ENCODE measurements at places on chromosomes 16 and 17.
A peak's percentile ranks its signal among the peaks of the same experiment; 100 is the strongest.

DNA sequence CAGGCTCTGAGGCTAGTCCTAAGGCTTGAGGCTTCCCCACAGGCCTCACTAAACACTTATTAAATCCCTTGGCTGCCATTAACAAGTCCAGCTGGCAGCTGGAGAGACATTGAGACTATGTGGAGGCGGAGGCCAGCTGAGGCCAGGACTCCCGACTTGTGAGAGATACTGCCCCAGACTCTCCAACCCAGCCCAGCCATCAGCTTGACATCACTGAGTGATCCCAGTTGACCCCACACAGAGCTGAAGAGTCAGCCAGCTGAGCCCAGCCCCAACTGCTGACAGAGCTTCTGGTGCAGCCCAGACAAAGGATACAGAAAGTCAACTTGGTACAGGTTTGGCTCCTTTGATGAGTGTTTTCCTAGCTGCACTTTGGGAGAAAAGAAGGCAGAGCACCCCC lies 343.1 kb downstream of the C16orf95 start:
- DNase-seq, result no peak

DNA sequence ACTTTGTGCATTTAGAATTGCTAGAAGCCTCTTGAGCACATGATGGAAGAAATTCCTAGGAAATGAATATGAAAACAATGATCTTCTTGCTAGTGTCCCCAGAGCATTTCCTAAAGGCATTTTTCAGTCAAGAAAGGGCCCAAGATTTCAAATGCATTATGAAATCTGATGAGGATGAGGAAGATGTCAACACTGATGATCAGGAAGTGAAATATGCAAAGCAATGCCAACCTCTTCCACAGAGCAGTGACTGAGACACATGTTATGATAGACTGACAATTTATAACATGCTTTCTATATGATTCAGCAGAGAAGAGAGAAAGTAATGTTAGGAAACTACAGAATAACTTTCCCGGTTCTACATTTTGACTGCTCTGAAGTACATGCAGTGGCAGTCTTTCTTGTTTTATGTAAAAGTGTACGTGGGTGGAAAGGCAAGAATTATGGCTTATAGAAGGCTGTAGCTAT lies 859.1 kb upstream of the GOT2 start:
- no peak for DNase-seq

GRCh38 chr16:72956124-72957064 lies 91.5 kb downstream of the ZFHX3 start:
- DNase-seq, result no peak

DNA sequence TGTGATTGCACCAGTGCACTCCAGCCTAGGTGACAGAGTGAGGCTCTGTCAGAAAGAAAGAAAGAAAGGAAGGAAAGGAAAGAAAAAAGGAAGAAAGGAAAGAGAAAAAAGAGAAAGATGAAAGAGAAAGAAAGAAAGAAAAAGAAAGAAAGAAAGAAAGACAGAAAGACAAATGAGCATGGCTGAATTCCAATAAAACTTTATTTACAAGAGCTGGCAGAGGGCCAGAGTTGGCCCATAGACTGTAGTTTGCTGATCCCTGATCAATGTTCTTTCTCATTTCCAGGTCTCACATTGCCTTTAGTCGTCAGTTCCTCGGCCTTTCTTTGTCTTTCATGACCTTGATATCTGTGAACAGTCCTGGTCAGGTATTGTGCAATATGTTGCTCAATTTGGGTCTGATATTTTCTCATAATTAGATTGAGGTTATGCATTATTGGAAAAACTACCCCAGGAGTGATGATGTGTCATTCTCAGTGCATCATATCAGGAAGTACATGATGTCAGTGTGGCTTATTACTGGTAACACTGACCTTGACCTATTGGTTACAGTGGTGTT lies 68.5 kb upstream of the MED9 start:
- DNase-seq, result peak; percentile 70

DNA sequence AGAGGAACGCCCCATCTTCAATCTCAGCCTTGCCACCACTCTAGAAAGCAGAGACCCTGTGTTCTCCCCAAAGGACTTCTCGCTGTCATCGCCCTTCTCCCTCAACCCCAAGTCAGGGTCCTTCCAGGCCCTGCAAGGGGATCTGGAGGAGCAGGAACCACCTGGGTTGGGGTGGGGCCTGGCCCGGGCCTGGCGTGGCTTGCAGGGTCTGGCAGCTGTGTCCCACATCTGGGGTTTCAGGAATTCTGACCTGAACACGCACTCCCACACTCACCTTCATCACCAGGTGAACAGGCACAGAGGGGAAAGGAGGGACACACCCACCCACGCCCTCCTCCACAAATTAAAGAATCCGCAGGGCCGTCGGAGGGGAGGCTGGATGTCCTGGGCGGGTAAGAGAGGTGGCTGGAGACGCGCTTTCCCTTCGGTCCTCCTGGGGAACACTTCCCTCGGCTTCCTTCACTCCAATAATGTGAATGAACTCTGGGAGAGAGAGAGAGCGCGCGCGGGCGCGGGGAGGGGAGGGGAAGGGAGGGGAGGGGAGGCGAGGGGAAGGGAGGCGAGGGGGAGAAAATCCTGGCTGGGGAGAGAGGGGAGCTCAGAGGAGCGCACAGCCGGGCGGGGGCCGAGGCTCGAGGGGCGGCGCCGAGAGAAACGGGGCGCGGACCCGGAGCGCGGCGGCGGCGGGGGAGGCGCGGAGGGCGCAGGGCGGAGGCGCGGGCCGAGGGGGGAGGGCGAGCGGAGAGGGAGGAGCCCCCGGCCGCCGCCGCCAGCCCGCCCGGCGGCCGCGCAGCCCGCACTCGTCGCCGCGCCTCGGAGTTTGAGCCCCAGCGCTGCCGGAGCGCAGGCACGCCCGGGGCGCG lies at the start of gene CACNG4:
Gene CACNG4, plus strand, starts transcription at position 799 of the 863 bp plus-strand sequence. CDS start 205 bp downstream, outside the sequence.
- DNase-seq, result no peak

DNA sequence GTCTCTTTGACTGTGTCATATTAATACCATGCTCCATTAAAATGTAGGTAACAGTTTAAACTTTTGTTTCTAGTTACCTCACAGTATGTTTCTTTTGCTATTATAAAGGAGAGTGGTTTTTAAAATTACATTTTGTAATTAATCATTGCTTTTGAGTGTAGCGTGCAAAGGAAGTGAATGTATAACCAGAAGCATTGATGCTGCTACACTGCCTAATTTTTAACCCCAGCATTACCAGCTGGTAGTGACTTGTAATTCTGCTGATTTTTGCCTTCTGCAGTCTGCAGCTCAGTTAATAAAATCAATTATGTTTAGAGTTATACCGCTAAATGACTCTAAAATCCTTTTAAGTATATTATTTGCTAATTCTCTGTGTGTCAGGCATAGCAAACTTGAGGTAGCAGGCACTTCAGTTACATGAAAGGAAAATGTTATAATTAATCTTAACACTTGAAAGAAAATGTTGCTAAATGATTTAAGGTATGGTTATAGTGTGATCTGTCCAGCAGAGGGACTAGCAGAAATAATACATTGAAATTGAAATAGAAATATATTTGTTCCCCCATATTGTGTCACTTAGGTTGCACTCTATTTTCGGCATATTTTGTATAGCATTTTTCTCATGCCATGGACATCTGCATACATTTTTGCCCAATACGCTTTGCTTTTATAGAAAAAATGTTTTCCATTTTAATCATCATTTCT lies 388.5 kb downstream of the CNTNAP4 start:
- DNase-seq, result no peak

DNA sequence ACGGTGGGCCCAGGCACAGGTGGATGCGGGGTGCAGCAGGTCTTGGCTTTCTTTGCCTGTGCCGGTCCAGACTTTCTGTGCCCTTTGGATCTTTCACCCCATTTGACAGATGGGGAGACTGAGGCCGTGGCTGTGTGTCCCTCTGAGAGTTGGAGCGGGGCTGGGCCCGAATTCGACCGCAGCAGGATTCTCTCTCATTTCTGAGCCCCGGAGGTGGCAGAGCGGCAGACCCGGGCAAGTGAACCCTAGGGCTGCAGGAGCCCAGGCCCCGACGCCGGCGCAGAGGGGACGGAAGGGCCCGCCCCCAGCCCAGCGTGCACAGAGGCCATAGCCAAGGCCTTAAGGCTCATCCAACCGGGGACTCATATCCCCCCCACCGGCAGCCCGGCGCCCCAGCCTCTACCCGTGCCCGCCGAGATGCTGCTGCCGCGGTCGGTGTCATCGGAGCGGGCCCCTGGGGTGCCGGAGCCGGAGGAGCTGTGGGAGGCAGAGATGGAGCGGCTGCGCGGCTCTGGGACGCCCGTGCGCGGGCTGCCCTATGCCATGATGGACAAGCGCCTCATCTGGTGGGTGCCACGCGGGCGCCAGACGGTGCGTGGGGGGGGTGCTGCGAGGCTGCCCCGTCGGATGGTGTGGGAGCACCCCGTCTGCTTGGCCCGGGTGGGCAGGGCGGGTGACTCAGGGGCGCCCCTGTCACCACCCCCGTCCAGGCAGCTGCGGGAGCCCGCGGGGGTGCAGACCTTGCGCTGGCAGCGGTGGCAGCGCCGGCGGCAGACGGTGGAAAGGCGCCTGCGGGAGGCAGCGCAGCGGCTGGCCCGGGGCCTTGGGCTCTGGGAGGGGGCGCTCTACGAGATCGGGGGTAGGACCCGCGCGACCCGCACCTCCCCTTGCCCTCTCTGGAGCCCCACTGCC lies 857 bp downstream of the TMC8 start:
- DNase-seq, result peak; percentile 60
